IMR-90 (cell line): ENCODE measurements at places on chromosomes 4 and X. TPM values are rescaled to one million over a fixed set of nuclear protein-coding genes. Genes with fewer than 3 reads are reported as not detected.

DNA sequence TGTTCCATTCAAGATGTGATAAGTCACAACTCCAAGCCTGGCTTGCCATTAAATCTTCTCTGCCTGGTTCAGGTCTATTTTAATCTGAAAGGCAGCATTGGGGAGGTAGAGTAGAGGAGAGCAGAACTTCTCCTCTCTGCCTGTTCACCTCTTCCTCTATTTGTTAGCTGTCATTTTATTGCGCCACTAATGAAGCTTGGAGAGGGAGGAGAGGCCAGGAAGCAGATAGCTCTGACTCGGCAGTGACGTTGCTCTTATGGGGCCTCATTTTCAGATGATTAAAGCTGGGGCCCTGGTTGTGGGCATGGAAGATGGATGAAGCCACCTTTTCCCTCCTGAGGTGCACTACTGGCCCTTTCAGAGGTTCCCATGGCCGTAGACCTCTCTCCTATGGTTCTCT is 207.3 kb downstream of the MID1IP1 start:
- no peak for DNase-seq

Gene STARD8
- 1.6 and 1.7 TPM in 2 replicates for total RNA-seq

GRCh38 chr4:105196523-105197145 is 50.0 kb downstream of the TET2 start:
- peak; percentile 44 for DNase-seq

Gene SGMS2
- total RNA-seq = 37.5 and 57.5 TPM in 2 replicates

Gene FAM200B
- 16.7 and 20.6 TPM in 2 replicates for total RNA-seq

- no peak for DNase-seq
Observed at GRCh38 chrX:49232525-49232924, 615 bp downstream of the CACNA1F start.
